AML-193 (cell line): ENCODE measurements at places on chromosomes 16 and 17.

GRCh38 chr16:52351451-52351850, 195.5 kb downstream of the TOX3 start:
- no peak for DNase-seq

- no peak for DNase-seq
Observed at GRCh38 chr17:51050291-51051033, 70.2 kb downstream of the SPAG9 start.

DNA sequence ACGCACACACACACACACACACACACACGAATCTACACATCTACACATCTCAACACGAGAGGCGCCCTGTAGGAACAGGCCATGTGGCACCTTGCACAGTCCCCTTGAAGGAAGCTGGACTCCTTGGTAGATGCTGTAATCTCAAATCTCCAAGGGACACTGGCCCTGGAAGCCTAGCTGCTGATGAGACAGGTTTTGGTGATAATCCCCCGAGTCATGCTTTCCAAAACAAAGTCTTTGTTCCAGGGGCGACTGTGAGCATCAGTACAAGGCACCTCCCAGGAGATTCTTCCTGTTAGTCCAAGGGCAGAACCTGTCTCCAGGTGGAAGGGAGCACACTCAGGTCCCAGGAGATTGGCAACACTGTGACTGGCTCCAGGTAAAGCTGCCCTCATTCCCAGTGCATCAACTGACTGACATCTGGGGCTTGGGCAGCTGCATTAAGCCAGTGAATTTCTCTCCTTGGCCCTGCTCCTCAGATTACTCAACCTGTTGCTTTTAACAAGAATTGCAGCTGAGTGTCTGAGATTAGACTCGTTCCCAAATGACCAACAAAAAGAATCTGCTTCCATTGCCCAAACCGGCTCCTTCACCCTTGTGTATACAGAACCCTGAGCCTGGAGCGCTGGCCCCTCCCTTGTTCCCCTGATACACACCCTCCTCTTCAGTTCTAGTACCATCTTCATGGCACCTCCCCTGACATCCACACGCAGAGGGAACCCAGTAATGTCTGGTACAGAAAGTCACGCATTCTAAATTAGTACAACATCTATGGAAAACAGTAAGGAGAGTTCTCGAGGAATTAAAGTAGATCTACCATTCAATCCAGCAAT, 13.9 kb upstream of the TNRC6C start:
- DNase-seq, result no peak

DNA sequence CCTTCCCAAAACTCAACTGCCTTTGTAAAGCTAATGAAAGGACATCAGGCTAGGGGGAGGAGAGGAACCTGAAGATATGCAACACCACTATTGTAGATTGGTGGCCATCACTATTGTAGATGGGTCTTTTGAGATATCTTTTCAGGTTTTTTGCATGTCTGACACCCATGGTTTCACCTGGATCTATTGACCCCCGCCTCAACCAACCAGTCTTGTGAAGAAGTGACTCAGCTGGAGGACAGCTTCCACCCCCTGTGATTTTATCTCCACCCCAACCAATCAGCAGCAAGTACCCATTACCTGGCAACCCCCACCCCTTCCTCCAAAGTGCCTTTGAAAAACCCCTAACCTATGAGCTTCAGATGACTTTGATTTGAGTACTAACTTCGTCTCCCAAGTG, 382.6 kb upstream of the GOT2 start:
- DNase-seq, result no peak

GRCh38 chr17:40004712-40005111, 10.5 kb upstream of the CSF3 start:
- no peak for DNase-seq

GRCh38 chr17:73436954-73437353, 125.2 kb upstream of the CDC42EP4 start:
- DNase-seq, result no peak

DNA sequence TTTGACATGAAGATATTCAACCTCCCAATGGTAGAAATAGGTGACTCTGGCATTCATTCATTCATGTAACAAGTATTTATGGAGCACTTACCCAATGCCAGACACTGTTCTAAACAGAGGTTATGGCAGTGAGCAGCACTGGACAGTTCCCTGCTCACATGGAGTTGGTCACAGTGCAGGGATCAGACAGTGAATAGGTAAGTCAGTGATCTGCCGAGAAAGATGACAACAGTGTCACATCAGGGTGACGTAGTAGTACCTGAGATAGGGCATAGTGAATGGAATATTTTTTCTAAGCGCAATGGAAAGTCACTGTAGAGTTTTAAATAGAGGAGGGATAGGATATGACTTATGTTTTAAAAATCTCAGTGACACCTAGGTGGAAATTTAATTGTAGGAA, 791.4 kb upstream of the RBFOX1 start:
- no peak for DNase-seq

DNA sequence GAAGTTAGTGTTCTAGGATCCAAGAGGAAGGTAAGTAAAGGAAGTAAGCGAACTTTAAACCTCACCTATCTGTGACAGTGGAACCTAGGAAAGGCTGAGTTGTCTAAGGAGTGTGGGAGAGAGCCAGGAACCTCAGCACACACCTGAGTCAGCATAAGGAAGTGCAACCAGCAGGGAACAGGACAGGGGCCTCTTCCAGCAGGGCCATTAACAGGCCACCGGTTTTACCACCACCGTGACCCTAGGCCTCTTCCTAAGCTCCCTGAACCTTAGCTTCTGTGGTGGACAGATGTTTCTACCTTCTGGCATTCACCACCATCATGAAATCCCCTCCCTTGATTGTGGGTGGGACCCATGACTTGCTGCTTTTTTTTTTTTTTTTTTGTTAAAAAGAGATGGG, 26.7 kb upstream of the GPATCH8 start:
- no peak for DNase-seq

- DNase-seq, result no peak
Observed at GRCh38 chr16:12239226-12239625, 262.7 kb downstream of the SNX29 start.

DNA sequence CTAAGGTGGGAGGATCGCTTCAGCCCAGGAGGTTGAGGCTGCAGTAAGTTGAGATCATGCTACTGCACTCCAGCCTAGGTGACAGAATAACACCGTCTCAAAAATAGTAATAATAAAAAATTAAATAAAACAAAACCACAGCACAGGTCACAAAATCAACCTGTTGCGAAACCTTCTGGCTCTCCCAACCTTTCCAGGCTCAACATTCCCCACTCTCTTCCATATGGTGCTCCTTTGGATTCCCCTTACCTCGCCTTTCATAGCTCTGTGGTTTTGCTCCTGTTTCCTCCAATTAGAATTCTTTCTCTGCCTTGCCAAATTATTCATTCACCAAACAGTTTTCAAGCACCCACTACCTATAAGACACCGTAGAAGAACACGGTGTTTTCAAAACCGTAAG, 4.7 kb downstream of the ZDHHC7 start:
- no peak for DNase-seq

- DNase-seq, result peak; percentile 75
Observed at GRCh38 chr16:30377812-30378235, 3.2 kb downstream of the MYL11 start.

GRCh38 chr16:3060339-3061127, 4.9 kb upstream of the IL32 start:
- DNase-seq, result no peak

GRCh38 chr17:50917418-50917743, 51.2 kb upstream of the TOB1 start:
- DNase-seq, result no peak

- DNase-seq, result no peak
Observed at GRCh38 chr17:55996826-55997225, 156.4 kb upstream of the ANKFN1 start.

GRCh38 chr17:2250140-2251095, 53.2 kb downstream of the SMG6 start:
- DNase-seq, result no peak

- DNase-seq, result no peak
Observed at GRCh38 chr17:70215656-70216055, 46.3 kb downstream of the KCNJ2 start.

DNA sequence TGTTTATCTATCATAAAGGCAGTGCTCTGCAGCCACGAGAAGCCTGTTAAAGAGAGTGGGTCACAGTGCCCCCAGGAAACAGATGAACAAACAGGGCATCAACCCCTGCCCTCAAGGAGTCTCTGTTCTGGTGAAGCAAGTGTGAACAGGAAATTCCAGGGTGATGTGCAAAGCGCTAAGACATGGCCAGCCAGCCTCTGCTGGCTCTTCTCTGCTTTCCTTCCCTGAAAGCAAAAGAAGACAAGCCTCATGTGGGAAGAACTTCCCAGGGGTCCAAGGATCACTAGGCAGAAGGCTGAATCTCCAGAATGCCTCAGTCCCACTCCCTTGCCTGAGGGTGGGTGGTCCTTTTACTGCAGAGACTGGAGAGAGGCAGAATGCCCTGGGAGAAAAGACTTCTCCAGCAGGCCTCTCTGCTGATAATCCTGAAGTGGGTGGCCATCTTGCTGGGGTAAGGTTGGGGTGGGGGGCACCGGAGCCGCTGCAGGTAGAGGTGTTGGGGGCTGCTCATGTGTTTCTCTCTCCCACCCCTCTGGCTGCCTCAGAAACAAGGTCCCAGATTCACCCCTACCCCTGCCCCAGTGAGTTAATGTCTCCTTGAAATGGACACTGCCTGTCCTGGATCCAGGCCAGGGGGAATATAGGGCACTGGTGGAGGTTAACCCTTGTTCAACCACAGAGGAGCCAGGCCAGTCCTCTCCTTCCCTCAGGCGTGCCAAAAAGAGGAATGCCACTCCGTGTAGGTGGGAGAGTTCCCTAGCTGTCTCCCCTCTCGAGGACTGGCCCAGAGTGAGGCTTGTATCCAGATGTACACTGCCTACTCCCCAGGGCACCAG, 2.4 kb downstream of the ANKRD13B start:
- DNase-seq, result no peak

GRCh38 chr17:64074704-64075426, 54.4 kb upstream of the ICAM2 start:
- peak; percentile 92 for DNase-seq

DNA sequence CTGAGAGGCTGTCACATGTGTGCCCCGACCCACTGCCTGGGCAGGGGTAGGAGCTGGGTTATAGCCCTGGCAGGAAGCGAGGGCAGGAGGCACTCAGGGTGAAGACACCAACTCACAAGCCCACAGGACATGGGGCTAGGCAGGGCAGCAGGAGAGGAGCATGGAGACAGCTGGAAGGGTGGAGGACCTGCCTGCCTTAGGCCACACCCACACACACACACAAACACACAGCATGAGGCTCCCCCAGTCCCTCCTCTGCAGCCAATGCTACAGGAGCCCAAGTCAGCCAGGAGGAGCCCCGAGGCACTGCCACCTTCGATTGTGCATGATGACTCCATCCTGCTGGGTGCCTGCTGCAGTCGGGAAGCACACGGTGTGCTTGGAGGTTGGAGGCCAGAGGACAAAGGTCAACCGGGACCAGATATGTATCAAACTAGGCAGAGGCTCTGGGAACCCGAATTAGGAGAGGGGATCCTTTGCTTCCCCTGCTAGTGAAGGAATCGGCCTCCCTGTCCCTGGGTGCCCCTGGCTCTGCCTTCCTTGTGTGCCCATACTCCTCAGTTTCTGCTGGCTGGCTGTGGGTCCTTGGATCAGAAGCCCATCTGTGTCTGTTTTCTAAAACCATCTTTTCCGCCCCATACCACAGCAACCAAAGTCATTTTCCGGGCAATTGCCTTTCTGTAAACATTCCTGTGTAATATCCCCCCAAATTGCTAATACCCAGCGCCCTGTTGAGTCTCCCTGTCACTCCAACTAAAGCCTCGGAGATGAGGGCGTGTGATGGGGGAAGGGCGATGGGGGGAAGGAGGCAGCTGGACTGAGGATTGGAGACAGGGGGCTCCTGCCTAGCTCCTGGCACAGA, 20.5 kb downstream of the SRCIN1 start:
- DNase-seq, result no peak

DNA sequence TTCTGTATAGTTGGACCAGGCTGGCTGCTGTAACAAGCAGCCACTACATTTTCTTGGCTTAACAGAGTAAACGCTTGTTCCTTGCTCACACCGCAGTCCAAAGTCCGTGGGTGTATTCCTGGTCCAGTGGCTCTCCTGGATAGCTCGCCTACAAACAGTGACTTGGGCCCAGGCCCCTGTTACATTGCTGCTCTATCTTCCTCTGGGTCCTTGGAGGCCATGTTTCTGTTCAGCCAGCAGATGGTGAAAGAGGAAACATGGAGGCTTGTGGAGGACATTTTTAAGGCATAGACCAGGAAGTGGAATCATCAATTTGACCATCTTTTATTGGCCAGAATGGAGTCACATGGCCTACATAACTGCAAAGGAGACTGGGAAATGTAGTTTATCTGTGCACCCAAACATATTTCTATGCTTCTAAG, 55.1 kb downstream of the ATP2C2 start:
- peak; percentile 25 for DNase-seq

DNA sequence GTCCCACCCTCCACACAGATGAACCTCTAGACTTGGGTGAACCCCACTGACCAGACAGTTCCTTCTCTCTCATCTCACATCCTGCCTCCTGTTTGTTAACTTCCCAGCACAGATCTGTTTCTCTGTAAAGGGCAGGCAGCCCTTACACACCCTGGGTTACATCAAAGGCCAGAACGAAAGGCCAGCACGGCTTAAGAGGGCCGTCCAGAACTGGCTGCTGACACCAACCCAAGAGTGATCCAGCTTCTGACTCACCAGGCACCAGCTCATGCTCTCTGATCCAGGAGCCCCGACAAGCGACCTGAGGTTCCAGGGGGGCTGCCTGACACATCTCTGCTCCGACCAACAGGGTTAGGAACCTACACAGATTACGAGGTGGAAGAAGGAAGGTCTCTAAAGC, 86.9 kb downstream of the MRM3 start:
- DNase-seq, result no peak

- peak; percentile 65 for DNase-seq
Observed at GRCh38 chr17:37368577-37368976, 7.2 kb upstream of the C17orf78 start.

DNA sequence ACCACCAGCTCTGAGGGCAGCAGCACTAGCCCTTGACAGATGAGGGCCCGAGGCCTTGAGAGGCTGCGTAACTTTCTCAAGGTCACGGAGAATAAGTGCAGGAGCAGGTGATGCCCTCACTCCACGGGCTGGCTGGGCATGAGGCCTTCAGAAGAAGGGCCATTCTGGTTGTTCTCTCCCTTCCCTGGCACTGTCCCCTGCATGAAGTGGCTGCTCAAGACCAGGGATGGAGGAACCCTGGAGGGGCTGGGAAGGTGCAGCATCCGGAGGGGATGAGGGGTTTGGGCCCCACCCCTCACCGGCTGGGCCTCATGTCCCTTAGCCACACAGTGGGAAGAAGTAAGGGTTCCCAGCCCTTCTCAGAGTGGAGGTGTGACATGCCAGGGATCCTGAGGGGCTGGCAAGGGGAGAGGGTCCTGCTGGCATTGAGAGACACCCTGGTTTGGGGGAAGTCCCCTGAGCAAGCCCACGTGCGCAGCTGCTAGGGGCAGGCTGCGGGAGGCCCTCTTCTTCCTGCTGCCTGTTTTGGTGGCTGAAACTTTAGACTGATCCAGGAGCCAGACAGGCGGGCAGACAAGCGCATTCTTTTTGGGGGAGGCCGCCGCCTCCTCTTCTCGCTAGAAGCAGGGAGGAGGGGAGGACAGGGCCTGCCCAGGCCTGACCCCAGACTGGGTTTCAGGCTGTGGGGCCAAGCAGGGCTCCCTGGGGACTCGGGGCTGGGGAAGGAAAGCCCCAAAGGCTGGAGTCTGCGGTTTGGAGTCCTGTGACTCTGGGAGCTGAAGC, 74.0 kb downstream of the N4BP1 start:
- DNase-seq, result no peak
